NCI-H2227 treated with DMSO at 0.1 percent for 48 hours (cell line): ENCODE measurements at places on chromosomes 5 and 9.
A peak's percentile ranks its signal among the peaks of the same experiment; 100 is the strongest.

DNA sequence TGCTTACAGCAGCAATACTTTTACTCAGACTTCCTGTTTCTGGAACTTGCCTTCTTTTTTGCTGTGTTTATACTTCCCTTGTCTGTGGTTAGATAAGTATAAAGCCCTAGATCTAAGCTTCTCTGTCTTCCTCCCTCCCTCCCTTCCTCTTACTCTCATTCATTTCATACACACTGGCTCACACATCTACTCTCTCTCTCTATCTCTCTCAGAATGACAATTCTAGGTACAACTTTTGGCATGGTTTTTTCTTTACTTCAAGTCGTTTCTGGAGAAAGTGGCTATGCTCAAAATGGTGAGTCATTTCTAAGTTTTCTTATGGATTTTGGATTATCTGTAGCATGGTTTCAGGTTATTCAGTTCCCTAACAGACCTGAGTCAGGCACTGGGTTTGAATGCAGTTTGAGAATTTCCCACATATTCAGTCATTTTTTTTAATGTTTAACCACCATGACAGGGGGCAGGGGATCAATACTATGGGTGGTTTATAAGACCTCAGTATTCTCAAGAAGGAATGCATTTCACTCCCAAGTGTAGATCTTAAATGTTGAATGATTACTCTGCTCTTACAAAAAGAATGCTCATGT, at the start of gene IL7R:
Gene IL7R (plus strand): TSS at position 127 of the 587 bp plus-strand sequence. CDS start 87 bp downstream, at position 214.
- no peak for DNase-seq

- no peak for DNase-seq
Measured at GRCh38 chr5:99000221-99000620, 71.4 kb upstream of the CHD1 start.

GRCh38 chr5:163260961-163261360, 176.4 kb upstream of the CCNG1 start:
- no peak for DNase-seq

- no peak for DNase-seq
Measured at GRCh38 chr9:135525241-135526088, 4.2 kb downstream of the LCN1 start.

DNA sequence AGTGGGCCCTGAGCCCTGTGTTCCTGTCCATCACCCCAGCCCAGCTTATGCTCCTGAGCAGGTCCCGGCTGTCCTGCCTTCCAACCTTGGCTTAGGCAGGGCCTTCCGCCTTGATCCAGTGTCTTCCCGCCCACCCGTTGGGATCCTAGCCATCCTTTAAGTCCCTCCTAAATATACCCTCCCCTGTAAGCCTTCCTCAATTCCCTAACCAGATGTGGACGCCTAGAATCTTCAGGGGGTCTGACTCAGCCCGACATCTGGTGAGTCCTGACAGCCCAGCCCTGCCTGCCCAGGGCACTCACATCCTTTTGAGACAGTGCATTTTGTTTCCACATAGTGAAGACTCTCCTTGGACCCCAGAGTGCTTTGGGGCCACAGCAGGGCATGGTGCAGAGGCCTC, 23.7 kb downstream of the SLC6A7 start:
- no peak for DNase-seq

GRCh38 chr5:129912601-129913255, 8.5 kb downstream of the CHSY3 start:
- DNase-seq, result no peak

GRCh38 chr5:45098483-45098882, 289.7 kb downstream of the MRPS30 start:
- no peak for DNase-seq

DNA sequence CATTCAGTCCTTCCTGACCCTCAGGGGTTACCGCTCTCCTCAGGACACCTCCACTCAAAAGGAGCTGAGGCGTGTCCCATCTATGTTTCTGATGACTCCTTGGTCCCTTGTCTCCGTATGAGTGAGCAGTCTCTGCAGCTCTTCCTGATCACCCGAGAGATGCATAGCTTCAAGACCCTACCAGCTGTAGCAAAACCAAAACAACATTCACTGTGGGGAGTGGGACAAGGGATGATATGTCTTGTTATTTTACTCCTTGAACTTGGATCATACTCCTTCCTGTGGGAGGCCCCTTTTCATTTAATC, 14.4 kb downstream of the GLDC start:
- DNase-seq, result no peak

DNA sequence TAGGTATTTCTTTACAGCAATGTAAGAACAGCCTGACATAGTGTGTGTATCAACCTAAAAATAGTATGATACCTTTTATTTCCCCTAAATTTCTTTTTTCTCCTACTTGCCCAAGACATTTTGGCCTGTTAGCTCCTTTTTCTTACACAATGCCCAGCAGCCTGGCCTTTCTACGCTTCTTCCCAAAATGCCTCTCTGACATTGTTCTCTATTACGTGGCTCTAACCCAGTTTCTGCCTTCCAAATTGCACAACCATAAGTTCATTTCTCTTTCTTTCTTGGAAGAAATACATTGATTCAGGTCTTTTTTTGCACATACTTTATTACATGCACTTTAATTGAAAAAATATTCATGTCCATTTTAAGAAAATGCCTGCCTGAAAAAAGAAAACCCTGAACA, 408.2 kb downstream of the PRR16 start:
- no peak for DNase-seq

DNA sequence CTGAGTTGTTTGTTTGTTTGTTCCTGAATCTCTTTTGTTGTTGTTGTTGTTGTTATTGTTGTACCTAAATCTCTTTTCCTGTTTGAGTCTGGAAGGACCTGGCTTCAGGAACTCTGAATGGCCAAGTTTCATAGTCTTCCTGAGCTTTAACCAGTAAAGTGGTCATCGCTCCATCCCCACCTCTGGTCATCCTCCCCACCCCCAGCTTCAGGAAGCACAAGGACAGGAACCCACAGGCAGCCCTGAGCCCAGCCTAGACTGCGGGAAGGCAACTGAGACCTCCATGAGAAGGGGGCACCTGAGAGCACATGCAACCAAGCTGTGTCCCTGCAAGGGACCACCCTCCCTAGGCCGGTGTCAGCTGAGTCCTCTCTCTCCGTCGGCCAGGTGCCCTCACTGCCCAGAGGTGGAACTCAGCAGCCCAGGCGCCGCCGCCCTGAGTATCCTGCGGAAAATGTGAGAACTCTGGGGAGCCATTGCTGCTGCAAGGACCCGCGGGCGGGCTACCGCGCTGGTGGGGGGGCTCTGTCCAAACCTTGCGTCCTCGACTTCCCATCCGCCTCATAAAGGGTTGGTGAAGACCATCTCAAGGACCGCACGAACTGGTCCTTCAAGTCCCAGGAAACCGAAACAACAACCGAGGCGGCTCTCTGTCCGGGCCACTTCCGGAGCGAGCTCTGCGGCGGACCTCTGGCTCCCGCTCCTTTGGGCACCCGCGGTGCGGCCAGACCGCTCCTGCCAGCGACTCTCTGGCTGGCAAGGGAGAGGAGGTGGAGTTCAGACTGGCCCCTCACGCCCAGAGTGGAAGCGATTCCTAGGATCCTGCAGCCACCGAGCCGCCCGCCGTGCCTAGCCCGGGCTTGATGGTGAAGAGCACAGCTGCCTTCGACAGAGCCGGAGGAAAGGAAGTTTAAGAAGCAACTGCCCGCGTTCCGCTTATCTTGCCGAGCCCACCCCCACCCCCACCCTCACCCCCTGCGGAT, 4.2 kb downstream of the BARX1 start:
- DNase-seq, result no peak

- peak; percentile 36 for DNase-seq
Measured at GRCh38 chr5:80408484-80409366, 861 bp downstream of the ZFYVE16 start.

DNA sequence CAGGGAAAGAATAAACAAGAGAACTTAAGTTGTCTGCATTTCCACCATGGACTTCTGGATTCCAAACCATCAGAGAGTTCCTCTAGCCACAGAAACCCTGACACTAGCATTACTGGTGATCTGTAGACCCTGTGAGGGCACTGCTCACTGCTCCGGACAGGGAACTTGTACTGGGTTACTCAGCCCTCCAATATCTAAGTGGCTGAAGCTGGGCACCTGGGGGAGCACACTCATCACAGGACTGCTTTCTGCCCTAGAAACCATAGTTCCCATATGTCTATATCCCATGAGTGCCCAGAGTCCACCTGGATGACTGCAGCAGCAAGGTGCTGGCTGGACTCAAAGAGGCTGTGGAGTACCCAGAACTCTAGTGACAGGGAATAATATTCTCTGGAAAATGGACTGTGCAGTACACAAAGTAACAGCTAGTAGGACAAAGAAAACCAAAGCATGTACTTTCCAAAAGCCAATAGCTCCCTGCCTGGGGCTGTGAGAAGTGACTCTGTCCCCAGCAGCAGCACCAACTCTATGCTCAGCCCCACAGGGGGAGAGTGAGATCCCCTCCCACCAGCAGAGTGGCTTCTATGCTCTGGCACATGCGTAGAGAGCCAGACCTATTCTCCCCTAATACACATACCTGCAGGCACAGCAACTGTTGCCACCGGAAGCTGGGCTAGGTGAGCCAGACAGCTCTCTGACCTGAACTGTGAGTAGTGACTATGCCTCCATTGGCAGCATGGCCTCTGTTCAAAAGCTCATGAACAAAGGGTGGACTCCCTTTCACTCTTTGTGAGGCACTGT, 472.9 kb upstream of the FTMT start:
- DNase-seq, result no peak

- DNase-seq, result no peak
Measured at GRCh38 chr9:132039284-132039683, 40.4 kb downstream of the MED27 start.

GRCh38 chr5:23613566-23613965, 106.2 kb downstream of the PRDM9 start:
- no peak for DNase-seq

DNA sequence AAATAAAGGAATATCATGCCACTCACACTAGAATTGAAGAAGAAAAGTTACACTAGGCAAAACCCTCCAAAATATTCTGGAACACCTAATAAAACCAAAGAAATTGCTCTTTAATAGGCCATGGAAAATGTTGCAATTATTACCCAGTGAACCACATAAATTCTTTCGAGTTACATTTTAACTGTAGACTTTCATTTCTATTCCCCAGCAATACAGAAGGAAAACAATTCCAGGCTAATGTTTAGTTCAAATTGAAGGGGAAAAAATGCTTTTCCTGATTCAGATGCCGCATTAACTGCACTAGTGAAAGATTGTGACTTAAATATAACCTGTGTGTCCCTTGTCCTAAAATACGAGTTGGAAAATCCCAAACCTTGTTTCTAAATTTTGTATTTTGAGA, 439.3 kb upstream of the ADAMTS16 start:
- DNase-seq, result no peak

DNA sequence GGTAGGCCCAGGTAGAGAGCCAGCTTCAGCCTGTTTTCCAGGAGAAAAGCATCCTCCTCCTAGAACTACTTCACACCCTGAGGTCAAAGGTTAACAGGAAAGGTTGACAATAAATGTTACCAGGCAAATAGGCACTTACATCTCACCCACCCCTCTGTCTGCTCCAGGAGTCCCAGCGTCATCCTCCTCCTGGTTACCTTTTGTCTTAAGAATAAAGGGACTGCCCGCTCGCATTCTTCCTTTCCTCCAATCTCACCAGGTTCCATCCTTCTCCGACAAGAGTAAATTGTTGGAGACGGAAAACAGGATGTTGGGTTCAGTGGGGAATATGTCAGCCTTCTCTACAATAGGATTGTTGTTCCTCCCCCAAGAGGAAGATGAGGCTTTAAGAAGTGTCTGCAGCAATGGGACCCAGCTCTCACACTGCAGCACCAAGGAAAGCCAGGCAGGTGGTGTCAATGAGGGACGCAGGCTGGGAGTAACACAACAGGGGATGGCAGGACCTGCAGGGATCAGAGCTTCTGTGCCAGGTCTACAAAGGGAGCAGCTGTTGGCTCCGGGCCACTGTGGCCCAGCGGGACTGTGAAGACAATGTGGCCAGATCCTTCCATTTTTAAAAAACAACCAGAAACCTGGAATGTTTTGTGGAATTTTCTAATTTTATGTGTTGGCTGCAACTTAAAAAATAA, 29.0 kb downstream of the FAT2 start:
- no peak for DNase-seq

DNA sequence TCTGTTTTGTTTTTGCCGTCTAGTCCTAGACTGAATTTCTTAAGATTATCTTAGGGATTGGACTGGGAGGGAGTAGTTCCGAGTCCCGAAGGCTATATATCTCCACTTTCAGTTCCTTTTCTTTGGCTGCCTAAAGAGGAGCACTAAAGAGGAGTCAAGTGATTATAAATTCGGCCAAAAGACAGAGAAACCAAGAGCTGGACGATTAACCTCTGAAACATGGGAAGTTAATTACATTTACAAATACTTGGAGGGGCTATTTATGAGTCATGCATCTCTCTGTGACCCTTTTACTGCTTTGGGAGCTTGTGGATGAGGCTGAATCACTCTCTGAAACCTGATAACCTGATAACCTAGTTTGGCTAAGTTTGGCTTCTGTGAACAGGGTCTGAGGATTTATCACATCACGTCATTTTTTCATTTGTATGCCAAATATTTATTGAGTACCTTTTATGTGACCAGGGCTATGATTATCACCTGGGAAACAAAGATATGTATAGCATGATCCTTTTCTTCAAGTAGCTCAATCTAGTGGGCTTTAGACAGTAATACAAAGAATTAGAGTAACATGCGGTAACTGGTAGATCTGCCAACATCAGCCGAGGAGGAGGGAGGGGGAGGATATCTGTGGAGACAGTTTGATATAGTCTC, 180.9 kb downstream of the CD180 start:
- no peak for DNase-seq

GRCh38 chr9:125993466-125993865, 246.3 kb downstream of the PBX3 start:
- DNase-seq, result no peak

GRCh38 chr5:120436996-120437395, 27.1 kb upstream of the PRR16 start:
- no peak for DNase-seq

- no peak for DNase-seq
Measured at GRCh38 chr9:20561531-20561930, 60.8 kb downstream of the MLLT3 start.

DNA sequence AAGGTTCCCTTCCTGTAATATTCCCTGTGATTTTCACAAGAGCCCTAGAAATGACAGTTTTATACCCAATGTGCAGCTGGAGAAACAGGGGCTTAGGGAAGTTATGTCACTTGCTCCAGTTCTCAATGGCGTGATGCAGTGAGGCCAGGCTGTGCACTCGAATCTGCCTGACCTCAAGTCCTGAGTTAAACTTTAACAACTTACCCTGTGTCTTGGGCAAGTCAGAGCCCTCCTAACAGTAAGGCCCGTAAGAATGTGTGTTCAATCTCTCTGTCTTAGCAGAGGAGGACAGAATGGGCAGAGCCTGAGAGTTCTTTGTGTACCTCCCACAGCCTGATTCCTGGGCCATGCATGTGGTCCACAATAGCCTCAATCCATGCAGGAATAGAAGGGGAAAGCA, 181.1 kb downstream of the TRIM32 start:
- no peak for DNase-seq

GRCh38 chr9:8533681-8534080, 734.1 kb upstream of the DMAC1 start:
- DNase-seq, result no peak

GRCh38 chr5:136011414-136012001, 17.3 kb upstream of the TGFBI start:
- DNase-seq, result no peak
